Activated naive CD4-positive, alpha-beta T cell treated with anti-CD3 and anti-CD28 coated beads for 36 hours (primary cell): ENCODE measurements at places on chromosomes 4 and X. TPM values are rescaled to one million over a fixed set of nuclear protein-coding genes. Genes with fewer than 3 reads are reported as not detected.

The TNMD gene
- total RNA-seq, result not detected

The SASH3 gene
- total RNA-seq, result 90.3 TPM

The QRFPR gene
- total RNA-seq, result not detected

The UGT2A1 gene
- not detected for total RNA-seq

The DRD5 gene
- total RNA-seq, result not detected

The PNCK gene
- 0.26 TPM for total RNA-seq

The FHIP1A gene
- total RNA-seq, result 0.17 TPM

The KIAA1210 gene
- not detected for total RNA-seq

The HS3ST1 gene
- not detected for total RNA-seq

The GPR173 gene
- not detected for total RNA-seq

The ARHGAP36 gene
- not detected for total RNA-seq

The PDZD4 gene
- 1.0 TPM for total RNA-seq

The ZFP92 gene
- 0.59 TPM for total RNA-seq

The TSPAN7 gene
- 1.9 TPM for total RNA-seq

The HSFX2 gene
- not detected for total RNA-seq

The TCEAL6 gene
- total RNA-seq, result not detected

The MYL5 gene
- 12.9 TPM for total RNA-seq

The F11 gene
- total RNA-seq, result not detected

The RHOXF1 gene
- not detected for total RNA-seq

The HTRA3 gene
- total RNA-seq, result not detected

The F9 gene
- total RNA-seq, result not detected

The ARX gene
- total RNA-seq, result not detected

The OCIAD2 gene
- 59.7 TPM for total RNA-seq

The DMRTC1 gene
- not detected for total RNA-seq

The HPF1 gene
- total RNA-seq, result 36.6 TPM

The ELF4 gene
- total RNA-seq, result 15.8 TPM

The BST1 gene
- 0.74 TPM for total RNA-seq

The TLL1 gene
- not detected for total RNA-seq

The TMSB15C gene
- 2.1 TPM for total RNA-seq

The DDIT4L gene
- total RNA-seq, result 0.49 TPM
